ENCODE measurements at places on chromosomes 7 and 10. TPM values are rescaled to one million over a fixed set of nuclear protein-coding genes. Genes with fewer than 3 reads are reported as not detected.

Gene CTNNA3
- total RNA-seq, result 0.43 TPM

Gene FOXP2
- total RNA-seq, result not detected

Gene CPA5
- 0.25 TPM for total RNA-seq

GRCh38 chr10:95509251-95509650, 51.9 kb downstream of the SORBS1 start:
- DNase-seq, result no peak
